ENCODE measurements at places on chromosomes 16 and 17. TPM values are rescaled to one million over a fixed set of nuclear protein-coding genes. Genes with fewer than 3 reads are reported as not detected.

- no peaks in the 10 kb centered on the region for H3K36me3 ChIP-seq
- H3K27me3 ChIP-seq: peaks cover under 1% of the 10 kb centered on the region
- no peak overlapping the region for H3K27ac ChIP-seq
- no peaks in the 10 kb centered on the region for H3K4me1 ChIP-seq
- H3K4me3 ChIP-seq: no peak overlapping the region
- peak; percentile 73 for DNase-seq
These were observed 28.8 kb downstream of the MPP2 start for GRCh38 chr17:43878260-43879175.

GRCh38 chr16:82523815-82524214 is 103.0 kb upstream of the CDH13 start:
- no peak overlapping the region for H3K27ac ChIP-seq
- no peak for DNase-seq
- H3K4me1 ChIP-seq: no peaks in the 10 kb centered on the region
- no peaks in the 10 kb centered on the region for H3K36me3 ChIP-seq
- H3K27me3 ChIP-seq: no peaks in the 10 kb centered on the region

DNA sequence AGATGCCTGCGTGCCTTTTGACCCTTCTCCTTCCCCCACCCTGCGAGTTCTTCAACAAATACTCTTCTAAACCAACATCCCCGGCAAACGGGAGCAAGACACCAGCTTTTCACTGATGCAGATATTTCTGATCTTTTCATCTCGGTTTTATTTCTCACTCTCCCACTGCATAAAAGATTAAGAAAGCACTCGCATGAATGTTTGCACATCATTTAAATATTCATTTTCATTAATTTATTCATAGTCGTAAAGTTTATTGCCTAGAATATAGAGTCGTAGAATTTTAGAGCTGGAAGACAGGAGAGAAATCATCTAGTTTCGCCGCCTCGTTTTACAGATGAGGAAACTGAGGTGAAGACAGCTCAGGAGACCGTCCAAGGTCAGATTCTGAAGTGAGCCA is 488.1 kb downstream of the MAF start:
- H3K36me3 ChIP-seq: no peaks in the 10 kb centered on the region
- no peak for DNase-seq
- no peak overlapping the region for H3K27ac ChIP-seq

DNA sequence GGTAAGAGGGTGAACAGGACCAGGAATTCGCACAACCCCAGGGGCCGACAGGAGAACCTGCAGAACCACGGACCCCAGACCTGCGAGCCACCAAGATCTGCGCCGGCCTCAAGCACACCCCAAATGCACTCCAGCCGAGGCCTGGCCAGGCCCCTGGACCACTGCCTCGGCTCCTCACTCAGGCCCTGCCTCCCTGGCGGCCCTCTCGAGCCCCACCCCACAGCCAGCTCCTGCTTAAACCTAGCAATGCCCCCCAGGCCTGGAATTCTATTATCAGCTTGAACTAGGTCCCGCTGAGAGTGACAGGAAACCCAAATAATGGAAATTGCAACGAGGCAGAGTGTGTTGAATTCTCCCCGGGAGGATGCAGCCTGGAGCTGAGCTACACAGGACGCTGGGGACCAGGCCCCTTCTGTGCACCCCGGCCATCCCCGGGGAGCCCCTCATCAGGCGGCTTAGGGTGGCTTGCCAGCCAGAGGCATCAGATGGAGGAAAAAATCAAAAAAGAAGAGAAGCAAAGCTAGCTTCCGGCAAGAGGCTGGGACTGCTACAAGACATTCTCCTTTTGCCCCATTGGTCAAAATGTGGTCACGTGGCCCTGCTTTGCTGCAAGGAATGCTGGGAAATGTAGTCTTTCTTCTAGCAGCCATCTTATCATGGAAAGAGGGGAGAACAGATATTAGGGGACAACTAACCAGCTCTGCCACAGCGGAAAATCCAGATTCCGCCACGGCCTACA is 2.4 kb upstream of the ENPP7 start:
- peaks cover 11% of the 10 kb centered on the region for H3K4me1 ChIP-seq
- H3K27me3 ChIP-seq: no peaks in the 10 kb centered on the region
- H3K4me3 ChIP-seq: peak overlapping the region; percentile 68
- DNase-seq: peak; percentile 93

The FNDC8 gene
- total RNA-seq: not detected

All from activated CD8-positive, alpha-beta T cell treated with anti-CD3 and anti-CD28 coated beads for 36 hours (primary cell).